ENCODE measurements at places on chromosomes 2 and 18.

- no peak for DNase-seq
Observed at GRCh38 chr2:216733046-216733445, 37.7 kb upstream of the IGFBP5 start.

DNA sequence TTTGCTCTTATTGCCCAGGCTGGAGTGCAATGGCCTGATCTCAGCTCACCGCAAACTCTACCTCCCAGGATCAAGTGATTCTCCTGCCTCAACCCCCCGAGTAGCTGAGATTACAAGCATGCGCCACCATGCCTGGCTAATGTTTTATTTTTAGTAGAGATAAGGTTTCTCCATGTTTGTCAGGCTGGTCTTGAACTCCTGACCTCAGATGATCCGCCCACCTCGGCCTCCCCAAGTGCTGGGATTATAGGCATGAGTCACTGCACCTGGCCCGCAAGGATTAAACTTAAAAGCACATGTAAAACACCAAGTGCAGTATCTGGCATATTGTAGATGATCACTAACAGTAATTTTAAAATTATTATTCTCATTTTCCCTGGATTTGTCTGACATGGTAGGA is 72.9 kb downstream of the C1QL2 start:
- DNase-seq: no peak

DNA sequence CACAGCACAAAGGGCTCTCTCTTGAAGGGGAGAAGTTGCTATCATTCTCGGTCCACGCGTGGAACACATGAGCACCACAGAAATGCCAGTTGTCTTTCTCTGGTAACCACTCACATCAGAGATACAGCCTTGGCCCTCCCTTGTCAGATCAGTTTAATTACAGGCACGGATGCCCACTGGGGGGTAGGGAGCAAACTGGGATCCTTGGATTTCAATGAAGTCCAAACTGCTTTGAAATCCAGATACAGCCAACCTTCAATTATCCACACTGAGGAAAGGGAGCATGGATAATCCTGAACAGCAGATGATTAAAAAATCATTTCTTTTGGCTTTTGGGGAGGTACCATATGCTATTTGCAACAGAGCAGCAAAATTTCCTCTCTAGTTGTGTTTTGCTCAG is 63.7 kb upstream of the DAPL1 start:
- no peak for DNase-seq

DNA sequence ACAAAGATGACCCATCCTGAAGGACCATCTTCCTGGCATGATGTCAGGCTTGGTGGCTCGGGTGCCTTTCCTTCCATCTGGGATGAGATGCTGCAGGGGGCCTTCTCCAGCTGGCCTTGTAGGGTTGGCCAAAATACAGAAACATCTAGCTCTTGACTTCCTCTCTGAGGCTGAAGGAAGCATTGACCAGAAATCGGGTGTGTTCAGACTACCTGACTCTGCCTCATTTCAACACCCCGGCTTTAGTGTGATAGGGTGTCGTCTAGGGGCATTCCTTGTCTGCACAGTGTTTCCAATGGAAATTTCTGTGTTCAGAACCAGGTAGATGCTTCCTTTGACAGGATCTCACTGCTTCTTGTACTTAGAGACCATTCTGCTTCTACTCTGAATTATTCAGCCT is 115.7 kb upstream of the SPRED2 start:
- DNase-seq: no peak

GRCh38 chr2:144052083-144052482 is 467.8 kb downstream of the ZEB2 start:
- DNase-seq: no peak

DNA sequence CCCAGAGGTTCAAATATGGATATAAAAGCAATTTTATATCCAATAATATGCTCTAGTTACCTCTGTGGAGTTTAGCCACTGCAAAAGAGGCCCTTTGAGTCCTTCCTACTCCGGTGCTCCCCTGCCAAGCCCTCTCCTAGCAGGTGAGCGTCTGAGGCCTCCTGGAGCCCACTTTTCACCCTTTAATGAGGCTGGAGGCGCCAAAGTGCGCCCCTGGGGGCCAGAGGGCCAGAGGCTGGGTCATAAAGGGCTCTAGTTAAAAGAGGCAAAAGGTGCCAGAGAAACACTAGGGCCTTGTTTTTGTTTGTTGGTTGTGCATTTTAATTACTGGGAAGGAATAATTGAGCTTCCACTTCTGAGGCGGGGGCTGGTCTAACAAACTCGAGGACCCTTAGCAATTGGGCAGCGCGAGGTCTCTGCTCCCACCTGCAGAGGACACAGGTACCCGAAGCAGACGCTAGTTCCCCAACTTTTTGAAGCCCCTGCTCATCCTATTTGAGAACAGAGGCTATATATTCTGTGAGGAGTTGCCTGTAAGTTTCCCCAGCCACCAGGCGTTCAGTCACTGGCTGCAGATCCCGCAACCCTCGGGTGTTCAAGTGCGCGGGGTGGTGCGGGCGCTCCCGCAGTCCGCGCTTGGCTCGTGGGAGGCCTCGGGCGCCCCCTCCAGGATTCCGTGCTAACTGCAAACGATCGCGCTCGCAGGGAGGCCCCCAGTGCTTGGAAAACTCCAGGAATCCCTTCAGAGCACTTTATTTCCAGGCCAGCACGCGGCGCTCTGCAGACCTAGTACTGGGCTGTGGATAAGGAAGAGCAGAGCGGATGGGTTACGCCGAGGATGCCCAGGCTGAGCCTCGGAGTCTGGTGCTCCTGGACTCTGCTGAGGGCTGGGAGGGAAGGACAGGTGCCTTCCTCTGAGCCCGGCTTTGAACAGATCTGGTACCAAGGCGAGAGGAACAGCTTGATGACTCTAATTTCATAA is 14.1 kb downstream of the MSGN1 start:
- peak; percentile 65 for DNase-seq

DNA sequence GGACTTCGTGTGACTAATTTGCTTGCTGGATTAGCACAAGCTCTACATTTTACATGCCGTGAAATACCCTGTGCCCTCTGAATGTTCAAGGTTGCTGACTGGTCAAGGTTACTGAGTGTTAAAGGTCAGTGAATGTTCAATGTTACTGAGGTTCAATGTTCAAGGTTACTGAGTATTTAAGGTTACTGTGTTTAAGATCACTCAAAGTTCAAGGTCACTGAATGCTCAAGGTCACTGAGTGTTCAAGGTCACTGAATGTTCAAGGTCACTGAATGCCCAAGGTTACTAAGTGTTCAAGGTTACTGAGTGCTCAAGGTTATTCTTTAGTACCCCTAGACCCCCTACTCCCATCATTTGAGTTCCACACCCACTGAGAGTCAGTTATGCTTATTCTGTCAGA is 277.6 kb downstream of the CLIP4 start:
- no peak for DNase-seq

DNA sequence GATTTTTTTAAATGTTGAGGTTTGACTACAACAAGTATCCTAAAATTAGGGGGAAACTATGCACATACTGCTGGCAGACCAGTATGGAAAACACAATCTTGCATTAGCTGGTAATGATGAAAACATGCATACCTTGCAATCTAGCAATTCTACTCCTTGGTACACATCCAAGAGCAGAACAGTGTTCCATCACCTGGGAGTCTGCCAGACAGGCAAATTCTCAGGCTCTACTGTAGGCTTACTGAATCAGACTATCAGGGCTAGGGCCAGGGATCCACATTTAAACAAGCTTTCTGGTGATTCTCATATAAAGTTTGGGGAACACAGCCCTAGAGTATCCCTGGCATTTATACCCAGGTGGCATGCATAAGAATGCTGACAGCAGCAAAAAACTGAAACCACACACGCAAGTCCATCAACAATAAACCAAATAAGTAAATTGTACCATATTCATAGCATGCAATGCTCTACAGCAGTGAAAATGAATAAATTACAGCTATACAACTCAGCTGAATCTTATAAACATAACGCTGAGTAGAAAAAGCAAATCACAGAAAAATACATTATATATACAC is 13.6 kb downstream of the CDH2 start:
- DNase-seq: no peak

DNA sequence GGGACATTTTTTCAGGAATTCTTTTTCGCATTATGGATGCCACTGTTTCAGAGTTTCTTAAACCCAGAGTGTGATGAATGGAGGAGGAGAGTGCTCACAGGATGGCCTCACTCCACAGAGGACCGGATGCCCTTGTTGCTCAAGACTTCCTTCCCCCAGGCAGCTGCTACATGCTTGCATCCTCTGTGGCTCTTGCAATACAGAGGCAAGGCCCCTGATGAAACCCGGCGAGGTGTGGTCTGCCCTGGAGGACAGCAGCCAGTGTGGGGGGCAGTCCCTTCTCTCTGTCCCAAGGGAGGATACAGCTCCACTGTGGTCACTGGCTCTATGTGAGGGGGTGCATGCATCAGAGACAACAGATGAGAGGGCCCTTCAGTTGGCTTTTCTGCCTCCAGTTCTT is 109.6 kb downstream of the SH3RF3 start:
- DNase-seq: peak; percentile 32

DNA sequence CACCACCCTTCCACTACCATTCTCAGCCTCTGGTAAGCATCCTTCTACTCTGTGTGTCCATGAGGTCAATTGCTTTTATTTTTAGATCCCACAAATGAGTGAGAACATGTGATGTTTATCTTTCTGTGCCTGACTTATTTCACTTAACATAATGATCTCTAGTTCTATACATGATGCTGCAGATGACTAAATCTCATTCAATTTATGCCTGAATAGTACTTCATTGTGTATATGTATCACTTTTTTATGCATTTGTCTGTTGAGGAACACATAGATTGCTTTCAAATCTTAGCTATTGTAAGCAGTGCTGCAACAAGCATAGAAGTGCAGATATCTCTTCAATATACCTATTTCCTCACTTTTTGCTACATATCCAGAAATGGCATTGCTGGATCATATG is 733.3 kb downstream of the SUCLG1 start:
- no peak for DNase-seq

DNA sequence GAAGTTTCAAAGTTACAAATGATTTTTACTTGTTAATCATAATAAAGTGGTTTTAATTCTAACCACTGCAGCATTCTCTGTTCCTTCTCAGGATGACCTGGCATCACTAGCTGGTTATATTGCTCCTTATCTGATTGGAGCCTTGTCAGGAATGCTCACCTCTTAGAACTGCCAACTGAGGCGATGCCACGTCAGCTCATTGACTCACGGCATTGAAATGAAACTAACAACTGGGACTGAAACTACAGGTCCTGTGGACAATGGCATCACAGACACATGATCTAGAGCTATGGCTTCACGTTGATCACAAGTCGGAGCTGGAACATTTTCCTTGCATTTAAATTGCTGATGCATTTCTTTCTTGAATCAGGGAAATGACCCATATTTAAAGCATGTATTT is 54.9 kb upstream of the MAP2 start:
- DNase-seq: no peak

DNA sequence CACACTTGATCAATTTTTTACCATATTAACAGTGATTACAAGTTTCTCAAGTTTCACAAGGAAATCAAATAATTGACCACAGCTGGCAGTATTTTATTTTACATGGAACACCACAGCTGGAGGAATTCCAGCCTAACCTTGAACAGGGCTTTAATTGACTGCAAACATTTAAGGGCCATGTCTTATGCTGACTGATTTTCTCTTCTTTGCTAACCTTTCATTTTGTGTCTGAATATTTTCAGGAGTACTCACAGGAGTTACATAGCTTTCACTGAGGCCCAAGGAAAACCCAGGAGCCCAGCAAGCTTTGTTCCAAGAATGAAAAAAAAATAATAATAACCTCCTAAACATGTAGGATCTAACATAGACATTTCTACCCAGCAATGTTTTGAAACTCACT is 49.6 kb downstream of the FRZB start:
- no peak for DNase-seq

GRCh38 chr2:142557391-142557790 is 320.1 kb upstream of the KYNU start:
- DNase-seq: no peak

DNA sequence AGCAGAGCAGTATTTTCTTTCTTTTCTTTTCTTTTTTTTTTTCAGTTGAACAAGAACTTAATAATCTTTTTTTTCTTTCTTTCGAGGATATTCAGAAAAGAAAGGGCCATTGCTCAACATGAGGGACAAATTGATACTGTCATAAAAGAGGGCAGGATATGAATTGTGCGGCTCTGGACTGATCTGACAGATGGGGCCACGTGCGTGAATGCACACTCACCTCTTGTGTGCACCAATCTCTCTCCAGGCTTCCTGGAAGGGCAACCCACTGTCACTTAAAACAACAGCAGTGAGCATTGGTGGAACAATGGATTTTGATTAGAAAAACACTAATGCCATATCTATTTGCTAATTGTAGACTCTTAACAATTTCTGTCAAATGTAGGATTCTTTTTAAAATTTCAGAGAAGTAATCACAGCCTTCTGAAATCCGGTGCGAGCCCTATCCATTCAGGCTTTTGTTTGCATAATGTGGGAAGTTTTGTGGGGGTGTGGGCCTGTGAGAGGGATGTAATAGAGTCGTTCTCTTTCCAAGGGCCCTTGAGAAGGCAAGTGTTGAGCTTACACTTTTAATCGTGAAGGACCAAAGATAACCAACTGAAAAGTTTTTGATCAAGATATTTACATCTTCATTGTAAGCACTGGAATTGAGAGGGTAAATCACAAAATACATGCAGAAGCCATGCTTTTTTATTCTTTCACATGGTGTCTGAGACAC is 298.8 kb downstream of the SP3 start:
- no peak for DNase-seq

DNA sequence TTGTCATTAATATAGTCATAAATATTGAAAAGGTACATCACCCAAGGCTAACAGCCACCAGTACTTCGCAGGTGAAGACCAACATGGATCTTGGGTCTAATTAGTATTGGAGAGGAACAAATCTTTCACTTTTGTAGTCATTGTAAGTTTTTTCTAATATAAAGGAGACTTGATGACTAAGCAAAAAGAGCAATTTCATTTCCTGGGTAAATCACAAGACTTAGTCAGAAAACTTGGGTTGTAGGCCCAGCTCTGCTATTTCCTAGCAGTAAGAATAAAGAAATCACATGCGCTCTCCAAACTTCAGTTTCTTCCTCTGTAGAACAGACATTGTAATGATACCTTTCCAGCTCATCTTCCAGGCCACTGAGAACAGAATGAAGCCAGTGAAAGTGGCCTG is 40.9 kb downstream of the NRP2 start:
- DNase-seq: no peak

DNA sequence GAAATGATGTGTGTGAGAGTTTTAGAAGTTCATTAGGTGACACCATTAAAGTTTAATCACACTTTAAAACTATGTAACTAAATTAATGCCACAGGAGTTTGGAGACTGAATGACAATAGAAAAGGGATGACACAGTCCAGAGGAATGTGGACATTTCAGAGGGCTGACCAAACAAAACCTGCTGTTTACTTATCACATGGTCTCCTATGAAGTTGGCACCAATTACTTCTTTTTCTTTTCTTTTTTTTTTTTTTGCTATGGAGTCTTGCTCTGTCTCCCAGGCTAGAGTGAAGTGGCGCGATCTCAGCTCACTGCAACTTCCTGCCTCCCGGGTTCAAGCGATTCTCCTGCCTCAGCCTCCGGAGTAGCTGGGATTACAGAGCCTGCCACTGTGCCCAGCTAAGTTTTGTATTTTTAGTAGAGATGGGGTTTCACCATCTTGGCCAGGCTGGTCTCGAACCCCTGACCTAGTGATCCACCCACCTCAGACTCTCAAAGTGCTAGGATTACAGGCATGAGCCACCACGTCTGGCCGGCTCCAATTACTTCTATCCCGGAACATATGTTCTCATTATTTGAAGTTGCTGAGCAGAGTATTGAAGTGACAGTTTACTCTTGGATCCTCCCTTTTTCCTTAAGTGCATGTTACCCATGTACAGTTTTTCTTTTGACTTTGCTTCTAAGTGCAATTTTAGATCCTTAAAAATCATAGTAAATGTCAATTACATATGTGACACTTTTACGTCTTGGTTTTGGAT is 4.3 kb downstream of the AGPS start:
- no peak for DNase-seq
